ENCODE measurements at places on chromosomes 3 and 15.

GRCh38 chr15:38886315-38887163, 321.9 kb upstream of the RASGRP1 start:
- H3K27me3 ChIP-seq: no peaks in the 10 kb centered on the region
- no peak overlapping the region for H3K4me3 ChIP-seq
- H3K27ac ChIP-seq: no peak overlapping the region
- no peaks in the 10 kb centered on the region for H3K4me1 ChIP-seq
- H3K36me3 ChIP-seq: no peaks in the 10 kb centered on the region
- DNase-seq: no peak

- peak overlapping the region; percentile 41 for H3K27ac ChIP-seq
- H3K4me3 ChIP-seq: no peak overlapping the region
- peaks cover 29% of the 10 kb centered on the region for H3K4me1 ChIP-seq
- H3K27me3 ChIP-seq: no peaks in the 10 kb centered on the region
- no peaks in the 10 kb centered on the region for H3K36me3 ChIP-seq
- no peak for DNase-seq
Observed at GRCh38 chr15:98901434-98902072, 106.0 kb downstream of the PGPEP1L start.

- DNase-seq: no peak
- no peaks in the 10 kb centered on the region for H3K27me3 ChIP-seq
- H3K4me3 ChIP-seq: no peak overlapping the region
Observed at GRCh38 chr3:104960579-104960978, 406.1 kb upstream of the ALCAM start.

- peak overlapping the region; percentile 84 for H3K27ac ChIP-seq
- H3K4me3 ChIP-seq: peak overlapping the region; percentile 64
- no peaks in the 10 kb centered on the region for H3K27me3 ChIP-seq
- DNase-seq: no peak
Observed at GRCh38 chr3:31959951-31960792, 20.9 kb downstream of the OSBPL10 start.

DNA sequence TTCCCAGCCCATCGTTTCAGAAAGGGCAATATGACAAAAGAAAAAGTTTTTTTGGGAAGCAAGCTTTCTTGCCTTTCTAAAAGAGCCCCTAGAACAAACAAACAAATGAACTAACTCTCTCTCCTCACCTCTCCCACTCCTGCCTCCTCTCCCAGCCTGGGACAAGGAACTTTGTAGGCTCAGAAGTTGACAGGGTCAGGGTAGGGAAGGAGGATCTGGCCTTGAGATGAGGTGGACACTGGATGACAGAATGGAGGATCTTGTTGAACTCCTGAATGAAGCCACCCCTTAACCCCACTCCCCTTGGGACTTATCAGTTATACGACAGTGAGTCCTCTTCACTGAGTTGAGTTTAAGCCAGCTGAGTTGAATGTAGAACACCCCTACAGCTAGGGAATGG, 1.6 kb upstream of the ITGA11 start:
- no peaks in the 10 kb centered on the region for H3K36me3 ChIP-seq
- peaks cover 33% of the 10 kb centered on the region for H3K4me1 ChIP-seq
- no peak for DNase-seq
- no peaks in the 10 kb centered on the region for H3K27me3 ChIP-seq

DNA sequence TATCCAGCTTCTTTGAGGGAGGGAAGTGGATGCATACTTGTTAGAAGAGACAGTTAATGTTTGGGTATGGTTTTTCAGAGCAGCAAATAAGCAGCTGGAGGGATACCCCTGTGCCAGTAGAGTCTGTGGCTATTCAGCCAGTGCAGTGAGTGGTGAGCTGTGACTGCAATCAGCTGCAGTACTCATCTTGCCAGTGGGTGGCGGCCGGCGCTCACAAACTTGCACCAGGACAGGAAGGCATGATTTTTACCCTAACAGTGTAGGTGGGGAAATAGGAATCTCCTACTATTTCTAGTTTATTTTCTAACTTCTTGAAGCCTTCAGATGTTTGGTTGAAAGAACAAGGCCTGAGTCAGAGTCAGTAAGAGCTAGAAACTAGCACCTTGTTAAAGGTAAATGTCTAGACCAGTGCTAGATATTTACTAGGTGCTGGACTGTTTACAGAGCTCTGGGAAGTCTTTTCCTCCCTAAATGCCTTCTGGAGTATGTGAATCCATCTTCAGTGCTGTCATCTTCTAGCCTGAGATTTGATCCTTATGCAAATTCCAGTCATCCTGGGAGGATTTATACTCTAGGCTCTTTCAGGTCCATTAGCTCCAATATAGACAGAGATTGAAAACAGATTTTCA, 23.6 kb downstream of the TIMP4 start:
- no peak overlapping the region for H3K27ac ChIP-seq
- H3K4me1 ChIP-seq: peaks cover 4% of the 10 kb centered on the region
- H3K36me3 ChIP-seq: no peaks in the 10 kb centered on the region
- no peaks in the 10 kb centered on the region for H3K27me3 ChIP-seq
- no peak for DNase-seq
- no peak overlapping the region for H3K4me3 ChIP-seq

GRCh38 chr3:128366136-128366535, 100.6 kb downstream of the DNAJB8 start:
- no peaks in the 10 kb centered on the region for H3K36me3 ChIP-seq
- no peak overlapping the region for H3K4me3 ChIP-seq
- peaks cover 11% of the 10 kb centered on the region for H3K4me1 ChIP-seq
- DNase-seq: no peak
- no peak overlapping the region for H3K27ac ChIP-seq
- no peaks in the 10 kb centered on the region for H3K27me3 ChIP-seq

GRCh38 chr3:156691920-156692319, 17.5 kb downstream of the TIPARP start:
- H3K36me3 ChIP-seq: peaks cover 15% of the 10 kb centered on the region
- no peaks in the 10 kb centered on the region for H3K27me3 ChIP-seq
- DNase-seq: no peak
- H3K4me3 ChIP-seq: peak overlapping the region; percentile 32
- peaks cover 65% of the 10 kb centered on the region for H3K4me1 ChIP-seq

- H3K4me1 ChIP-seq: peaks cover 9% of the 10 kb centered on the region
- H3K27ac ChIP-seq: no peak overlapping the region
- no peak for DNase-seq
- no peaks in the 10 kb centered on the region for H3K27me3 ChIP-seq
- H3K4me3 ChIP-seq: no peak overlapping the region
- no peaks in the 10 kb centered on the region for H3K36me3 ChIP-seq
Observed at GRCh38 chr3:23654571-23654970, 151.2 kb upstream of the UBE2E1 start.

DNA sequence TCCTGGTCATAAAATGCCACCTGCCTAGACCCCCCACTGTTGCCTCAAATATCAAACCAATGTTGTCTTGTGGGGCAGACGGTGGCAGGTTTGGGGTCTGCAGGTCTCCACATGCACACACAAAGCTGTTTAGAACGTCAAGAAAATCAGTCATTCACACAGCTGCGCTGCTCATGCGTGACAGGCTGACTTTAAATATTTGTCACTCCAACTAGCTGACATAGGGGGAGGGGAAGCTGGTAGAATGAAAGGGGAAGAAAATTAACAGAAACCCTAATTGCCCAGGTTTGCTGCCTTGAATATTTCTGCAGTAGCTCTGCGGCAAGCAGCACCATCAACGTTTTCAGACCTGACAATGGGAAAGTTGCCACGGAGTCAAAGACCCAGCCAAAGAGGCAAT, 201.8 kb downstream of the ABHD5 start:
- no peaks in the 10 kb centered on the region for H3K27me3 ChIP-seq
- H3K27ac ChIP-seq: no peak overlapping the region
- H3K36me3 ChIP-seq: no peaks in the 10 kb centered on the region
- peaks cover 28% of the 10 kb centered on the region for H3K4me1 ChIP-seq
- H3K4me3 ChIP-seq: no peak overlapping the region

DNA sequence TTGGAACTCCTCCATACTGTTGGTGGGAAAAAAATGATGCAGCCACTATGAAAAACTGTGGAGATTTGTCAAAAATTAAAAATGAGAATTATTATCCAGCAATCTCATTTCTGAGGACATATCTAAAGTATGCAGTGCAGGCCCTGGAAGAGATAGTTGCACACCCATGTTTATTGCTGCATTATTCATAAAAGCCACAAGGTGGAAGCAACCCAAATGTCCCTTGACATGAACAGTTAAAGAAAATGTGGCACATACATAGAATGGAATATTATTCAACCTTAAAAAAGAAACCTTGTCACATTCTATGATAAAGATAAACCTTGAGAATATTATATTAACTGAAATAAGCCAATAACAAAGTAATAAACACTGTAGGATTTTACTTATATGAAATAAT, 80.9 kb upstream of the ARHGEF26 start:
- H3K27ac ChIP-seq: no peak overlapping the region
- H3K36me3 ChIP-seq: no peaks in the 10 kb centered on the region
- no peaks in the 10 kb centered on the region for H3K4me1 ChIP-seq

DNA sequence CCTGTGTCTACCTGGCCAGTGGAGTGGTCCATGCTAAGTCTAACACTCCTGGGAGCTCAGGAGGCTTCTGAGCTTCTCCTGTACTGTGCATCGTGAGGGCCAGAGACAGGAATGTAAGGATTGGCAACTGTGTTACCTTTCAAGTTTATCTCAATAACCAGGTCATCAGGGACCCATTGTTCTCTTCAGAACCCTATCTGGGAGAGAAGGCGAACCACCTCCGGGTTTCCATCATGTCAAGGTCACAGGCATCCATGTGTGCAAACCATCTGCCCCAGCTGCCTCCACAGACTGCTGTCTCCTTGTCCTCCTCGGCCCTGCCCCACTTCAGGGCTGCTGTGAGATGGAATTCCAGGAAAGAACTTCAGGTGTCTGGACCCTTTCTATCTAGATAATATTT, 5.9 kb downstream of the ANKRD63 start:
- peaks cover 19% of the 10 kb centered on the region for H3K4me1 ChIP-seq
- H3K27me3 ChIP-seq: peaks cover 15% of the 10 kb centered on the region
- H3K36me3 ChIP-seq: no peaks in the 10 kb centered on the region

GRCh38 chr3:148911173-148911572, 46.1 kb downstream of the CPA3 start:
- H3K4me1 ChIP-seq: no peaks in the 10 kb centered on the region
- no peak for DNase-seq
- H3K27ac ChIP-seq: no peak overlapping the region
- no peaks in the 10 kb centered on the region for H3K36me3 ChIP-seq
- no peak overlapping the region for H3K4me3 ChIP-seq

DNA sequence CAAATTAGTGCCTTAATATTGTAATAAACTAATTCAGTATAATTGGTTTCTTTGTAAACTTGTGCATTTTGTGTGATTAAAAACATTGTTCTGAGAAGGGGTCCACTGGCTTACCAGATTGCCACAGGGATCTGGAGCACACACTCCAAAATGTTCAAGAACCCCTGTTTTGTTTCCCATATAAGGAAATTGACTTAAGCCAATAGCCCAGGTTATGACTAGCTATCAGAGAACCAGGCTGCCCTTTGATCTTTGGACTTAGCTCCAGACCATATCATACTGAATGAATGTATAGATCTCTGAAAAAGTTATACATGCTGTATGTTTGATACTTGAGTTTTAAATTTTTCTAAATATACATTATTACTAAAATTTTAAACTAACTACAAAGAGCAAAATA, 91.7 kb downstream of the NPTN start:
- H3K4me3 ChIP-seq: no peak overlapping the region
- H3K36me3 ChIP-seq: no peaks in the 10 kb centered on the region
- no peak overlapping the region for H3K27ac ChIP-seq
- no peaks in the 10 kb centered on the region for H3K27me3 ChIP-seq
- no peak for DNase-seq

GRCh38 chr15:80395616-80396015, 8.6 kb upstream of the ARNT2 start:
- H3K4me1 ChIP-seq: no peaks in the 10 kb centered on the region
- H3K36me3 ChIP-seq: no peaks in the 10 kb centered on the region
- no peak overlapping the region for H3K4me3 ChIP-seq
- H3K27me3 ChIP-seq: no peaks in the 10 kb centered on the region
- no peak for DNase-seq
- H3K27ac ChIP-seq: no peak overlapping the region

GRCh38 chr3:49855662-49856061, 702 bp downstream of the TRAIP start:
- no peaks in the 10 kb centered on the region for H3K36me3 ChIP-seq
- H3K4me1 ChIP-seq: peaks cover 13% of the 10 kb centered on the region
- DNase-seq: no peak
- peak overlapping the region; percentile 79 for H3K4me3 ChIP-seq

- no peak overlapping the region for H3K4me3 ChIP-seq
- no peaks in the 10 kb centered on the region for H3K27me3 ChIP-seq
- no peak overlapping the region for H3K27ac ChIP-seq
Observed at GRCh38 chr3:191523148-191523547, 62.2 kb downstream of the PYDC2 start.

DNA sequence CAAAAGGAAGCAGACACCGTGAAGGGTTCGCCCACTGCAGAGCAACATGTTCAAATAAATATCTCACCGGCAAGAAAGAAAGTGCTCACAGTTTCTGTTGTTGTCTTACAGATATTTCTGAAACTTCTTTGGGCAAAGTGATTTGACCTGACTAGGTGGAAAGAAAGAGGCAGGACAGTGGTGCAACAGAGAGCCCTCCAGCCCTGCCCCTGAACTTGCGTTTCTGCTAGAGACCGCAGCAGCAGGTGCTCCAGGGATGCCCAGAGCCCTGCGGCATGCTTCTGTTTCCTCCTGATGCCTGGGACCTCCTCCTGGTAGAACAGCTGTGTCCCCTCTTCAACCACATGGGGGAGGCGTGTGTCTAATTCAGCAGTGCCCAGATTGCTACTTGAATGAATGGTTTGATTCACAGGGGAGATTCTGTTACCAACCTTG, 123.4 kb downstream of the ATP10A start:
- peaks cover 48% of the 10 kb centered on the region for H3K4me1 ChIP-seq
- H3K27me3 ChIP-seq: no peaks in the 10 kb centered on the region
- peaks cover 11% of the 10 kb centered on the region for H3K36me3 ChIP-seq
- no peak for DNase-seq
- no peak overlapping the region for H3K27ac ChIP-seq
- H3K4me3 ChIP-seq: no peak overlapping the region

- no peak overlapping the region for H3K27ac ChIP-seq
- H3K36me3 ChIP-seq: no peaks in the 10 kb centered on the region
- no peak for DNase-seq
- no peaks in the 10 kb centered on the region for H3K4me1 ChIP-seq
- no peak overlapping the region for H3K4me3 ChIP-seq
Observed at GRCh38 chr3:156626104-156626503, 48.3 kb upstream of the TIPARP start.

- H3K36me3 ChIP-seq: peaks cover 67% of the 10 kb centered on the region
- no peak for DNase-seq
- no peaks in the 10 kb centered on the region for H3K4me1 ChIP-seq
- H3K4me3 ChIP-seq: no peak overlapping the region
- H3K27me3 ChIP-seq: no peaks in the 10 kb centered on the region
- no peak overlapping the region for H3K27ac ChIP-seq
Observed at GRCh38 chr15:23022156-23022555, 17.2 kb downstream of the TUBGCP5 start.

DNA sequence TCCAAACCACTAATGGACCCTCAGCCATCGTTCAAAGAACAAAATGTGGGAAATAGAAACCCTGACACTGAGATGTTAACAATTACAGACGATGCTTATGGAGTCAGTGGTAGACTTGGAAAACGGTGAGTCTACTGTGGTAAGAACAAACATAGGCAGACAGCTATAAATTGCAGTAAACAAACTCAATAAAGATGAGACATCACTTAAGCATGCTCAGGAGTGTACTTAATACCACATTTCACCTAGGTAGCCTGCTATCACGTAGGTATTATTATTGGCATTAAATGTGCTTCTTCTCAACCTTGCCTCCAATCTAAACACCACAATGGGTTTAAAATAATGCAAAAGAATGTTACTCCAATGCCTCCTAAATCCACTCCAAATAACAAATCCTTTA, 2.5 kb downstream of the OSBPL10 start:
- no peaks in the 10 kb centered on the region for H3K27me3 ChIP-seq
- H3K4me1 ChIP-seq: no peaks in the 10 kb centered on the region
- DNase-seq: no peak
- H3K36me3 ChIP-seq: no peaks in the 10 kb centered on the region
- no peak overlapping the region for H3K27ac ChIP-seq
- no peak overlapping the region for H3K4me3 ChIP-seq
